Stimulated activated CD8-positive, alpha-beta memory T cell treated with anti-CD3 and anti-CD28 coated beads, Interleukin-15, amount 100 ng/mL, for 4 hours (primary cell): ENCODE measurements at places on chromosomes 12 and 14.

GRCh38 chr12:68304626-68305025, 27.5 kb downstream of the MDM1 start:
- DNase-seq: no peak

DNA sequence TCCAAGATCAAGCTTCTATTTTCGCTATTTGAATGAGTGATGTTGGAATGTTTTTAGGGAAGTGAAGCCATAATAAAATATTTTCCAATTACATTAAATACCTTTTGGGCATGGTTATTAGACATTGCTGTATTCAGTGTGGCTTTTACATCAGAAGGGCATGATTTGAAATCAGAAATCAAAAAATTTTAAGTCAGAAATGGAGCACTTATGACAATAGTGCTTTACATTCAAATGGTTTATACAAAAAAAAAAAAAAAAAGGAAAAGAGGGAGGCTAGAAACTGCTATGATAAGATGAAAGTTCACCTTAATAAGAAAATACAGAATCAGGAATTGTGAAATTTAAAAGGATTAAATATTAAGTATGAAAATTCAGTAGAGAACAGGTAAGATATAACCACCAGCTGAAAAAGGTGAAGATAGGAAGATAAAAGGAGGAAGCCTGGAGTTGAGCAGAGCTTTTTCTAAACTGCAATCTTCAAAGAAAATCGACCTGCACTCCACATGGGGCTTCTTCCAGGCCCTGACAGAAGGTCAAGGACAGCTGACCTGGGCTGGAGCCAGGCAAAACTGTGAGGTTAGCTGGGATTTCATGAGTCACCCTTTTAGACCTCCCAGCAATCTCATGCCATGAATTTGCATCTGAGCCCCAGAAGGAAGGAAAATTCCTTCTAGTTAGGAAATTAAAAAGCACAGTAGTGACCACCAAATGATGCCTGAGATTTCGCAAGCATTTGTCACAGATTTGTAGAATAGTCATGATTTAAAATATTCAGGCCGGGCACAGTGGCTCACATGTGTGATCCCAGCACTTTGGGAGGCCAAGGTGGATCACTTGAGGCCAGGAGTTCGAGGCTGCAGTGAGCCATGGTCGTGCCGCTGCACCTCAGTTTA, 23.4 kb upstream of the BMP4 start:
- DNase-seq: no peak

DNA sequence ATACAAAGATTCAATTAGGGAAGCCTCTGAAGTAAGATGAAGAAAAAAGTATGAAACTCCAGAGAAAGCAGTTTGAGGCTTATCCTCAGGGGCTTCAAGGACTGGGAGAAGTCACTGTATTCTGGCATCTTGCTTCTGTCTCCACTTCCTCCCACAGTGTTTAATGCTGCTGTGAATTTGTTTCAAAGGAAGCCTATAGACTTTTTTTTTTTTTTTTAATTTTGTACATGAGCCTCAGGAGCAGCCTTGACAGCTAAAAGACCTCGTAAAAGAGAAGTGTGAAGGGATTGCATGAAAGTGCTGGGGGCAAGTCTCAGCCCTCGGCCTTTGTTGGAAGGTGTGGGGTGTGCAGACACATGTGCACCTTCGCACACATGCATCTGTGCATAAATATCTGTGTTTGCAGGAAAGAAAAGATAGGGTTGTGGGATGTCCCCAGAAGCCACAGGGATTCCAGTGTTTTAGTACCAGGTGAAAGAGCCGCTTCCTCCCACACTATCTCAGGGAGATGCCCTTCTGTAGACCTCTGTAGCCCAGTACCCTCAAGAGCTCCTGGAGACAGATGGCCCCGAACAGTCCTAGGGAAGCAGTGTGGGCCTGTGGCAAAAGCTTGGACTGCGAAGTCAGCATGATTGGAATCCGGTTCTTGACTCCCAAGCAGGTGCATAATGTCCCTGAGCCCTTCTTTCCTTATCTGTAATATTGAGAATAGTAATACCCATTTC, 193.5 kb upstream of the BCL2L14 start:
- DNase-seq: no peak

DNA sequence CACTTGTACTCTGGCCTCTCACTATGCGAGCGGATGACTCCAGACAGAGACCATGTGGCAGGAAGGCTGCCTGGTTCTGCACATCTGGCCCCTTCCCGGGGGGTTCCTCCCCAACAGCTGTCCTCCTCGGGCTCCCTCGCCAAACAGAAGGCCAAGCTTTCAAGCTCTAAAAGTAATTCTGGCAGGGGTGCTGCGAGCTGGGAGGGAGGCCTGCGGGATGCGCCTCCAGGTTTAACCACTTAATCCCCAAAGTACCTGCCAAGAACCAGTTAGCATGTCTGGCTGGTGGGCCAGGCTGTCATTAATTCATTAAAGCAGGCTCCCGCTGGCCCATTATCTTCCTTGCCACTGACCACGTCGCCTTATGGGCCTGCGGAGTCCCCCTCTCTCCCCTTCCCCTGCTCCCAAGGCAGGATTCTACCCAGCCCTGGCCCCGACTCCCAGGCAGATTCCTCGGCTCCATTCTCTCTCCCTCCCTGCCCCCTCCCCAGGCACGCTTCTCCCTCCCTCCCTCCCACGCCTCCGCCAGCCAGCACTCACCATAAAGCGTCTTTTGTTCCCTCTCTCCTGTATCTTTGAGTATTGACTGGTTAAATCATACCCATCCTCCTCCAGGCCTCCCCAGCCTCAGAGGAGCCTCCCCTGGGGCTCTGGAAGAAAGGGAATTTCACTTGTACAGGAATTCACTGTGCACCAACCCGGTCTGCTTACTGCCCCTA, 4.9 kb downstream of the HRK start:
- DNase-seq: no peak

DNA sequence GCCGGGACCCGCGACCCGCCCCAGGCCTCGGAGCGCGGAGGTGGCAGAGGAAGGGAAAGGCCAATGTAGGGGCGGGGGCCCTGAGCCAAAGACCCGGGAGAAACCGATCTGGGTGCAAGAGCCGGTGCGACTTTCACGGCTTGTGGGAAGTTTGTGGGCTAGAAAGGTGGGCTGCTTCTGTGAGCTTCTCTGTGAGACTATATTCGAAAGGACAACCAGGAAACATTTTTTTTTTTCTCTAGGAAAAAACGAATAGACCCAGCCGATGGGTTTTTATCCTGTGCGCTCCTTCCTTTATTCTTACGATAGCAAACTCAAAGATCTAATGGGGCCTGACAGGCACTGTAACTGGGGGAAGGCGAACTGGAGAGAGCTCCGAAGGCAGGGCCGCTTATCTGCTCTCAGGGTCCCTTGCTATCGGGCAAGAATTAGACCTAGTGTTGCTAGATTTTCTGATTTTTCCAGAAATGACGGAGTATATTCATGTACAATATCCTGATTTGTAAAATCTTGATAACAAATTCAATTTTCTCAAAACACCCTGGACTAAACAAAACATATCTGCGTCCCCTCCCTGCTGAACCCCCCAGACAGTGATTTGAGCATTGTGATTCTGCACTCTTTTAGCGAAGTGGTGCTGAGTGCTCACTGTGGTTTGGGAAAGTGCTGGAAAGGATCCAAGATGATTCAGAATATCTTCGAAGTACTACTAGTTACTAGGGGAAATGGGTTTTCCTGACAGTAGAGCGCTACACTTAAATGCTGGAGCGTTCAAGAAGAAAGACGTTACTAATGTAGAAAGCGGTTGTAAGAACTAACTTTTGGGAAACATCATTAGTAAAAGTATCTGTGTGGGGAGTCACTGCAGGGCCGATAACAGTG, 563 bp upstream of the STXBP6 start:
- DNase-seq: no peak

- DNase-seq: no peak
Measured at GRCh38 chr12:25494926-25495325, 58.2 kb downstream of the LMNTD1 start.
